ENCODE measurements at places on chromosomes 6 and 20. TPM values are rescaled to one million over a fixed set of nuclear protein-coding genes. Genes with fewer than 3 reads are reported as not detected.

The GPR6 gene
- not detected for total RNA-seq

DNA sequence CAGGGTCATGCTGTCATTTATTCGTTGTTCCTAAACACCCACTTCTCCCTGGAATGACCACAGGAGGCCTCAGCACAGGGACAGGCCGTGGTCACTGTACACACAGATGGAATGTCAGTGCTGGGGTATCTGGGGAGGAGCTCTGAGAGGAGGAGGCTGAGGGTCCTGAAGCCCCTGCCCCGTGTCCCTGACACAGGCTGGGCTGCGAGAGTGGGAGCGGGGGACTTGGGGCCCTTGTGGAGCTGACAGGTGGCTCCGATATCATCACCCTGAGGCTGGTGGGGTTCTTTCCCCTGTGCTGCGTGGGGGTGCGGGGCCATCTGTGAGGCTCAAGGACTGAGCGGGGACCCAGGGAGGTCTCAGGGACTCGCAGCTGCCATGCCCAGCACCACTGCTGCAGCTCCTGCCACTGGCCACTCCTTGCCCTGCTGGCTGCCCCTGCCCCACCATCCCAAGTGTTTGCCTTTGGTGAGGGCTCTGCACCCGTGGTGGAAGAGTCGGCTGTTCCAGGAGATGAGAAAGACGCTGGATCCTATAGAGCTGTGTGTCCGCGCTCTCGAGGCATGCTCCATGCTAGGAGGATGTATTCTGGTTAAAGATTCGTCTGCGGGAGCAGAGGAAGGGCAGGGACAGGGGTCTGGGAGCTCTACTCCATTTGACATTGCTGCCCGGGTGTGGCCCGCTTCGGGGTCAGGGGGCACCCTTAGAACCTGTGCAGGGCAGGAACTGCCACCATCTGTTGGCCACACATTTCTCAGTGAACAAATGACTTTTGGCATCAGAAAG lies 18.9 kb downstream of the NPEPL1 start:
- DNase-seq, result peak; percentile 73
- H3K27ac ChIP-seq, result no peak overlapping the region
- H3K36me3 ChIP-seq, result peaks cover 58% of the 10 kb centered on the region
- no peak overlapping the region for H3K4me3 ChIP-seq
- no peaks in the 10 kb centered on the region for H3K27me3 ChIP-seq

The ZNF165 gene
- total RNA-seq, result 2.1 TPM

DNA sequence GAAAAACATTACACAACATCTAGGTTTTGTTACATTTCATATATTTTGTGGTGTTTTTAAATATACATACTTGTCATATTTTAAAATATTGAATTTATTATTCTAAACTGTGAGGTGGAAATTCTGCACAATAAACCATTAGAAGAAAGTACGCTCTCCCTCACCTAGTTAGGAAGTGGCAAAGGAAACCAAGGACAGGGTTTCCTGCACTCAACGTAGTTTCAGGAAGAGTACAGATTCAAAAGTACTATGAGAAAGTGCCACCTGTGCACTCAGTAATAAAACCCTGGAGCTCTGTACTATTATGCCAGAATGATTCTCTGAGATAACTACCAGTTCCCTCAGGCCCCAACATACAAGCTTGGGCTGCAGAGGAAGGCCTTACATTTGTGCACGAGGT lies 54.6 kb upstream of the MRAP2 start:
- DNase-seq, result no peak
- no peaks in the 10 kb centered on the region for H3K27me3 ChIP-seq
- no peaks in the 10 kb centered on the region for H3K36me3 ChIP-seq
- no peak overlapping the region for H3K4me3 ChIP-seq
- no peak overlapping the region for H3K27ac ChIP-seq

DNA sequence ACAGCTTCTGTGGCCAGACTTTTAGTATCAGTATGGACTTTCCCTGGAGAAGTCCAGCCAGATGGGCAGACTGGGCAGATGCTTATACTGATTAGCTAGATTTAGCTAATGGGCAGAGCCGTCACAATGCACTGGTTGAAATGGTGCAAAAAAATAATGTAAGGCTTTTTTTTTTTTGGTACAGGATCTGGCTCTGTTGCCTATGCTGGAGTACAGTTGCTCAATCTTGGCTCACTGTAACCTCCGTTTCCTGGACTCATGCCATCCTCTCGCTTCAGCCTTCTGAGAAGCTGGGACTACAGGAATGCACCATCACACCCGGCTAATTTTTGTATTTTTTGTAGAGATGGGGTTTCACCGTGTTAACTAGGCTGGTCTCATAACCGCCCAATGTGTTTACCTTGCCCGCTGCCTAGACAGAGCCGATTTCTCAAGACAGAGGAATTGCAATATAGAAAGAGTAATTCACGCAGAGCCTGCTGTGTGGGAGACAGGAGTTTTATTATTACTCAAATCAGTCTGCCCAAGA lies 16.4 kb upstream of the KIFC1 start:
- peak overlapping the region; percentile 8 for H3K4me3 ChIP-seq

DNA sequence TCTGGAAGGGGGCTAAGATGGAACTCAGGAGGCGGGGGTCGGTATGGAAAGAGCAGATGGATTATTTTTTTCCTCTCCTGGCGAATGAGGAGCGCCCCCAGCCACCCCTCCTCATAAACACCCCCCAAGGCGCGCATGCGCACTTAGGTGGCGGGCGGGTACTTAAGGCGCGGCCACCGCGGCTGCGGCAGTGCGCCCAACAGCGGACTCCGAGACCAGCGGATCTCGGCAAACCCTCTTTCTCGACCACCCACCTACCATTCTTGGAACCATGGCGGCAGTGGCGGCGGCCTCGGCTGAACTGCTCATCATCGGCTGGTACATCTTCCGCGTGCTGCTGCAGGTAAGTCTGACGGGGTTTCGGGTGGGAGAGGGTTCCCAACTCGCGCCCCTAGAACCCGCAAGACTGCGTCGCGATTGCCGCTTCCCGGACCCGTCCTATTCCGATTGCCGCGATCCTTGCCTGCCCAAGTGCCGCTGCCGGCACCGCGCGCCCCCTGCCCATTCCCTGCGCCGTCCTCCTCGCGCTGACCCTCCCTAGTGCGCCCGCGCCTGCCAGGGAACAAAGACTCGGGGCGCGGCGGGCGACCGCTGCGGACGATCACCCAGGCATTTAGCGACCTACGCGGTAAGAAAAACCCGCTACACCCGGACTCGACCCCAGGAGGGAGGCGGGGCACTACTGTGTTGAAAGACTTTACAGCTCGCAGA lies at the start of gene NNAT:
Gene NNAT (plus strand): TSS at position 190 of the 711 bp plus-strand sequence. CDS start 82 bp downstream, at position 272.
- H3K36me3 ChIP-seq, result peaks cover 12% of the 10 kb centered on the region
- peak within 1 kb of the TSS; percentile 22 for H3K4me3 ChIP-seq
- DNase-seq, result no peak
- H3K27ac ChIP-seq, result no peak within 1 kb of the TSS

The JPH2 gene
- 3.8 TPM for total RNA-seq

The DEFB114 gene
- not detected for total RNA-seq

DNA sequence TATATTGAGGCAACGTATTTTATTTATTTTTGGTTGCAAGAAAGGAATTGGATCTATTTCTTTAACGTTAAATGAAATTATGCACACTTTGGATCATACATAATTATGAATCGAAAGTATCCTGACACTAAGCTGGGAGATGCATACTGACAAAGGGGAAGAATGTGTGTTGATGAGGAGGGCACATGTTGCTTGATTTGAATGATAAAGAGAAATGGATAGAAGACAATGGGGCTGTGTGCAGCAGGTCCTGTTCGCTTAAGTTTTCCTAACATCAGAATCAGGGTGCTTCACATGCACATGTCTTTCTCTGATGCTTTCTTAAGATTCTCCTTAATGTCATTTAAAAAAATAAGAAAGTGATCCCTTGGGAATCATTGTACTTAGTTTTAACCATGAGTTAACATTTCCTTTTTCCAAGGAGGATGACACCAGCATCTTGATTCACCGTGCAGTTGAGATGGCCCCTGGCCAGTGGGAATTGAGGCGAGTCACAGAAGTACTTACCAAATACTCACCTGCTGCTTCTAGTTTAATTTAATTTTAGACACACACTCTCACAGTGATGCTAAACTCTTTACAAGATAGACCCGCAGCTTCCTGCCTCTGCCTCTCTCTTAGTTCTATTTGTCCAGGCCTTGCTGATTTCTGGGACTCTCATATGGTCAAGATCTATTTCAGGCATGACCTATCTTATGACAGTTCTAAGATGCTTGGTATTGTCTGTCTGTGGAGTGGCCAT lies 116.5 kb downstream of the CLIC5 start:
- DNase-seq, result no peak
- H3K4me1 ChIP-seq, result peaks cover 7% of the 10 kb centered on the region
- no peaks in the 10 kb centered on the region for H3K27me3 ChIP-seq
- no peaks in the 10 kb centered on the region for H3K36me3 ChIP-seq
- H3K4me3 ChIP-seq, result no peak overlapping the region

The DCDC2 gene
- total RNA-seq, result 0.55 TPM

- no peaks in the 10 kb centered on the region for H3K27me3 ChIP-seq
- H3K27ac ChIP-seq, result peak overlapping the region; percentile 92
- H3K4me3 ChIP-seq, result no peak overlapping the region
- no peak for DNase-seq
Observed at GRCh38 chr6:53926505-53926904, 131.7 kb downstream of the LRRC1 start.

DNA sequence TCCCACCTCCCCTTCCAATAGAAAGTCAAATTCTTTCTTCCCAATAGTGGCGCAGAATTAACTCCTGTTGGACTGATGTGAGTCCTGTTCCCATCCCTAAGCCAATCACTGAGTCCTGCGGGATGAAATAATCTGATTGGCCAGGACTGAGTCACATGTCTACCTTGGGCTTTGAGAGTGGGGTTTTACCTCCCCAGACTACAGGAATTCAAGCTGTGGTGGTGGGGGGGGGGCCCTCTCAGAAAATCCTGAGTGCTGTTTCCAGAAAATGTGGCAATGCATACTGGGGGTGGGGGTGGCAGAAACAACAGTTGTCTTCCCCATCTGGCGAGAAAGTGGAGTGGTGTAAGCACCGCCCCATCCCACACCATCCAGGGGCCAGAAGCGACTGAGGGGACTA lies 65.7 kb downstream of the CTCFL start:
- no peak for DNase-seq
- no peak overlapping the region for H3K4me3 ChIP-seq
- H3K36me3 ChIP-seq, result no peaks in the 10 kb centered on the region
- H3K4me1 ChIP-seq, result peaks cover 2% of the 10 kb centered on the region

The METTL24 gene
- total RNA-seq, result 0.45 TPM

- H3K27me3 ChIP-seq, result no peaks in the 10 kb centered on the region
- H3K27ac ChIP-seq, result no peak overlapping the region
- peaks cover 22% of the 10 kb centered on the region for H3K4me1 ChIP-seq
- DNase-seq, result no peak
Observed at GRCh38 chr6:137342607-137343190, 123.5 kb upstream of the IFNGR1 start.

DNA sequence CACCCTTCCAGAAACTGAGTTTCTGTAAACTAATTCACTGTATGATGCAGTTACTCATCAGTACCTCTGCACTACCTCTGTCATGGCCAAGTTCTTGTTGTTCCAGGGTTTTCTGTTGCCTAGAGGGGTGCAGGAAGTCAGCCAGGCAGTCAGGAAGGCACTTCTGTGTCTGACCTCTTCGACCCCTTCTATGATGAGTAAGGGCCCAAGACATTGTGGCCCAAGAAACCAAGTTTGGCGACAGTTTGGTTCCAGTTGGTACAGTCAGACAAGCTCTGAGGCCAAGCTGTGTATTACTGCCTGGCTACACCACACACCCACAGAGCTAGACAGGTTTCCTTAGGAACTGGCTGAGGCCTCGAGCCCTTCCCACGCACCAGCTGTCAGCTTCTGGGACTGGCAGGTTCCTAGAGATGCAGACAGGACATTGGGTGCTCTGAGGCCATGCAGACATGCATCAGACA lies 41.2 kb downstream of the TRAF3IP2 start:
- peaks cover 79% of the 10 kb centered on the region for H3K4me1 ChIP-seq
- peak overlapping the region; percentile 75 for H3K27ac ChIP-seq
- no peaks in the 10 kb centered on the region for H3K27me3 ChIP-seq
- H3K4me3 ChIP-seq, result no peak overlapping the region
- H3K36me3 ChIP-seq, result peaks cover 36% of the 10 kb centered on the region

The OPRM1 gene
- not detected for total RNA-seq

DNA sequence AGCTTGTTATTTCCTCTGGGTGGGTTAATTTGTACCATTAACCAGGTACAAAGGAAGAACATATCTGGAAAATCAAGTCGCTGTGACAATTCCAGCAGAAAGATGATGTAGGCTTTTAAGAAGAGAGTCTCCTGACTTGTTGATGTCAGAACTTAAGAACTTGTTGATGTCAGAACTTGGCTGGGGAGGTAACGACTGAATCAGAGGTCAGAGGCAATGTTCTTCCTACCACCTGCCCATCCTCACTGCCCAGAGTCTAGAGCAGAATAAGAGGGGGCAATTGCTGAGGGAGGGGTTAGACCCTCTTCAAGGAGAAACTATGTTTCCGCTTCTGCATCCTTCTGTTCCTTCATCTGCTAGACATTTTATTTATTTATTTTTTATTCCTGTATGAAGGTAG lies 18.9 kb downstream of the MLIP start:
- H3K27me3 ChIP-seq, result no peaks in the 10 kb centered on the region
- H3K4me3 ChIP-seq, result no peak overlapping the region
- no peaks in the 10 kb centered on the region for H3K36me3 ChIP-seq
- no peak overlapping the region for H3K27ac ChIP-seq
- DNase-seq, result no peak

DNA sequence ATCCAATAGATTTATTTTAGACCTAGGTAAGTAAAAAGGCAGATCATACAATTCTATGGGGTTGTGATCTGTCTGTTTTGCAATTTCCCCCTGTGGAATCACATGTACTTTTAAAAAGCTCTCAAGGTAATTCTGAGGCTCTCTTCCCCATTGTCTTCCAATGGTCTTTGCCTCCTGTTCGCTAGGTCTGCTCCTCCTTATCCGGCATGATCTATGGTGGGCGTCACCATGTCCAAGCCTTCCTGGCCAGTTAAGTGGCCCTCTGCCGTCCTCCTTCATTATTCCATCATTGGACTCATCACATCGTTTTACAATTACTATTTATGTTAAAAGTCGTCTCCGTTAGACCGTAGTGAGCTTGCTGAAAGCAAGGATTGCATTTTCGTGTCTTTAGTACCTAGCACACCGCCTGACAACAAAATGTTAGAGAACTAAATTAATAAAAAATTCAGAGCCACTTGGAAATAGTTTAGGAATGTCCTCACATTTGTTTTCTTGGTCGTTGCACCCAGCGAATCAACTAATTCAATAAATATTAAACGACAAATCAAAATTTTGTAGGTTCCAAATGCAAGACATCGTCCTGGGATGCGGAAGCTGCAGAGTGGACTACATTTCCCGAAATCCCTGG lies 2.2 kb upstream of the STXBP5 start:
- H3K4me3 ChIP-seq, result peak overlapping the region; percentile 92
- no peaks in the 10 kb centered on the region for H3K27me3 ChIP-seq
- peaks cover 24% of the 10 kb centered on the region for H3K4me1 ChIP-seq
- no peak for DNase-seq
- peak overlapping the region; percentile 5 for H3K27ac ChIP-seq

DNA sequence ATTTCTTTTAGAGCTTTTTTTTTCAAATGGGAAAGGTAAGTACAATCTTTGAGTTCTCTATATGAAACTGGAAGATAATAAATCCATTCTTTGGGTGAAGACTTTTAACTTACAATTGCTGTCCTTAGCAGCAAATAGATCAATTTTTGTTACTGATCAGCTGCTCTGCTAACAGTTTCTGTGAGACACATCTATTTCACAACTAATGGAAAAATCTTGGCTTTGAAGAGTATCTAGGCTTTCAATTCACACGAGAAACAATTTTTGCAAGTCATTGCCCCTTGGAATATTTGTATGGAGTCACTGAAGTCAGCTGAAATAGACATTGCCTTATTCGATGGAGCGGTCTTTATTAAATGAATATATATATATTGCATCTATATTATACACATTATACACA lies 20.5 kb upstream of the ARG1 start:
- H3K36me3 ChIP-seq, result no peaks in the 10 kb centered on the region
- H3K27ac ChIP-seq, result no peak overlapping the region
- no peaks in the 10 kb centered on the region for H3K4me1 ChIP-seq
- H3K27me3 ChIP-seq, result no peaks in the 10 kb centered on the region
